Renal cortex interstitium (tissue), 15 donors: ENCODE measurements at places on chromosomes 3 and 15.

DNA sequence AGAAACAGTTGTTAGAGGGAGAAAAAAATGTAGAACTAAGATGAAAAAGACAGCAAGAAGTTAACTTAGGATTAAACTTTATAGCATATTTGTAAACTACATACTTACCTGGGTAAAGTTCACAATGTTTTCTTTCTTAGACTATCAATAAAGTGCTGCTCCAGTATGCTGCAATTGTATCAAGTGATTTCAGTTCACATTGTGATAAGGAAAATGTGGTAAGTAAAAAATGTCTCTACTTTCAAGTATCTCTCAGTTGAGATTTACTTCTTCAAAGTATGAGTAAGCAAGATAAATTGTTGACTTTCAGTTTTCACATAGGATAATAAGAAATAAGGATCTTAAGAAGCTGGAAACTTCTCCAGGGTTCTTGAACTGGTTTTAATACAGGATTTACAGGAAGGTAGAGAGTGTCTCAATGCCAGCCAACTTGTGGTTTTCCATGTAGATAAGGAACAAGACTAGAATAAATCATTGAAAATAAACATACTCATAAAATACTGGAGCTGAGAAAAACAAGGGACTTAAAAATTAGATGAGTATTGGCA, 528.8 kb downstream of the UNC13C start:
- no peak for DNase-seq

DNA sequence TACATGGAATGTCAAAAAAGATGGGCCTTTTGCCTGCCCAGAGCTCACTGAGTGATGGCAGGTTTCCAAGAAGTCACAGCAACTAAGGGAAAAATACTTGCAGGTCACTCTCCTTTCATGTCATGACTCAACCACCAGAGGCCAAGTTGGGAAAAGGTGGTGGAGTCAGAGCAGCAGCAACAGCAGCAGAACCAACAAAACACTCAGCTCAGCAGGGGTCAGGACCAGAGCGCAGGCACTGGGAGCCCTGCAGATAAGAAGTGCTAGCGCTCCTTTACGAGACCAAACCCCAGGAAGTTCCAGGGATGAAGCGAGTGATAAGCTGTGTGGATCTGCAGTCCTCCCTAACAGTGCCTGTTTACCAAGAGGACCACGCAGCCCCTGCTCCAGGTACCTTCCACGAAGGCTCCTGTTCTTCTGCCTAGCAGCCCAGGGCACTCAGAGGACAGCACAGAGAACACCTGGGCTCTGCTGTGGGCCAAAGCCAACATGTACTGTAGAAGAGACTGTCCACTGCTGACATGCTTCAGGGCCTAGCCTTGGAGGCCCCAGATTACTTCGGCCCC, 26.0 kb downstream of the POC1A start:
- no peak for DNase-seq

DNA sequence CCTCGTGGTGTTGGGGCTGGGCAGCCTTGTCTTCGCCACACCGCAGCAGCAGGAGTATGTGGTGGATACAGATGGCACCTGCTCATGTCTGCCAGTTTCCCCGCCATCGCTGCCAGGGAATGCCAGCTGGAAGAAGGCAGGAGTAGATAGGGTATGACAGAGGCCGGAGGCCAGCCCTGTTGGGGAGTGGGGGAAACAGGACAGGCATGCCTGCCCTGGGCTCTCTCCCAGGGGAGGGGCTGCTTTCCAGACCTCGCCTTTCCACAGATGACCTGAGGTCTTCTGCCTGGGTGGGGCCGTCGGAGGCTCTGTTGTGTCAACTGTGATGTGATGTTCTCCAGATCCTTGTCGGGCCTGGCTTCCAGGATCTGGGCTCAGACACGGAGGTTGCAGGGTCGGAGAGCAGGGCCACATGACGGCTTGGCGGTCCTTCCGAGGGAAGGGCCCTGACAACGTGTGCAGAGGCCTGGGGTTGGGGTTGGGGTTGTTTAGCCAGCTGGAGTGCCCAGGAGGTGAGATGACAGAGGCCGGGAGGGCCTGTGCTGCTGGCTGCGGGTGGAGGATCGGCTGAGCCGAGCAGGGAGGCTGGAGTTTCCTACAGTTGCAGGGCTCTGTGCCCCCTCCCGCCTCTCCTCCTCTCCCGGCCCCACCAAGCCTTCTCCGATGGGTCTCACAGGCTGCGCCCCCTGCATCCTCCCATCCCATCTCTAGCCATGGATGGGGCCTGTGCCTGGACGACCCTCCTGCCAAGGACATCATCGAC, 102.0 kb downstream of the TBC1D2B start:
- DNase-seq: no peak

DNA sequence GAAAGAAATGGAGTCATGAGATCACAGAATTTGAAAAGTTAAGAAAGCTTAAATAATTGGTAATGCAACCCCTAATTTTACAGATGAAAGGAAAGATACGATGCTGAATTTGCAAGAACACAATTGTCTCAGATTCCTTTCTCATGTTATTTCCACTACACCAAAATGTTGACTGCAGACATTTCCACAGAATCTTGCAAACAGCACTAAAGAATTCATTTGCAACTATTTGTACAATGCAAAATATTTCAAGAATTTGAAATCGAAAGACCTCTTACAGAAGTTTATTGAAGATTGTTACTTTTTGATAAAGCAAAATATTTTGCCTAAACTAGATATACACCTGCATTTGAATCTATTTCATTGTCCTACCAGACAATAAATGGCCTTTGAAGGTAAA, 194.1 kb upstream of the KCNMB2 start:
- no peak for DNase-seq

DNA sequence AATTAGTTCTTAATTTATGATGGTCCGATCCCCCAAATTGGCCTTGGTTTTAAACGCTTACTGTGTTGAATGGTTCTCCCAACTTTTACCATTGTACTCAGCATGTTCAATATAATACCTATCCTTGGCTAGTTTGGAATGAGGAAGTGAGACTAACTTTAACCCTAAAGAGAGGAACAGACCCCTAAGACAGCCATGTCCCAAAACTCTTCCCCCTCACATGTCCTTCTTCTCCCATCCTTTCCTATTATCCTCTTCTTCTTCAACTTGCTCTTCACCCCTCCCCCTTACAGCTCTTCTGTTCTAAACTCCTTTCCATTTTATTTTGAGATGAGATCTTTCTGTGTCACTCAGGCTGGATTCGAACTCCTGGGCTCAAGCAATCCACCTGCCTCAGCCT, 116.5 kb downstream of the RBMS3 start:
- DNase-seq: no peak

DNA sequence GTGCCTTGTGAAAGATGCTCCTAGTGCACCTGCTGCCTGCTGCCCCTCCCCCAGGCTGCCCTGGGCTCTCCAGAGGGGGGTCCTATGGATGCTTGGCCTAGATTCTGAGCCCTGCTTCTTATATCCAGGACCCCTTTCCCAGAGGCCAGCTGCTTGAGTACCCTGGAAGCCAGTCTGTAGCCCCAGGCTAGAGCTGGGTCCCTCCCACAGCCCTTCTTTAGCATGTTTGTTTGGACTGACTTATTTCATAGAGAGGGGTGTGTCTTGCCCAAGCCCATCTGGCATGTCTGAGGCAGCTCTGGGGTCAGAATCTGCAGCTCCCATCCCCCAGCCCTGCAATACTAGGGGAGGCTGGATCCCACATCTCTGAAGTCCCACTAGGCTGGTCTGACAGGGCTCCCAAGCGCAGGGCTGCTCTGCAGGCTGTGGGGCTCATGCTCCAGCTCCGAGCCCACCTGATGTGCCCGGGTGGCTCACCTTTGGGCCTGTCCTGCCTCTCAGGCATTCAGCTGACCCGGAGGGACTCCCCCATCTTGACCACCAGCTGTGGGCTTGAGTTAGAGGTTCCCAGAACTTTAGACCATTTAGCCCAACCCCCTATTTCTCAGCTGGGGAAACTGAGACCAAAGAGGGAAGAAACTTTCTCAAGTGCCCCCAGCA, 3.1 kb downstream of the CHRNB4 start:
- no peak for DNase-seq

GRCh38 chr15:55372701-55373440, 35.3 kb downstream of the CCPG1 start:
- no peak for DNase-seq

GRCh38 chr15:25441111-25441510, 2.3 kb upstream of the UBE3A start:
- no peak for DNase-seq

DNA sequence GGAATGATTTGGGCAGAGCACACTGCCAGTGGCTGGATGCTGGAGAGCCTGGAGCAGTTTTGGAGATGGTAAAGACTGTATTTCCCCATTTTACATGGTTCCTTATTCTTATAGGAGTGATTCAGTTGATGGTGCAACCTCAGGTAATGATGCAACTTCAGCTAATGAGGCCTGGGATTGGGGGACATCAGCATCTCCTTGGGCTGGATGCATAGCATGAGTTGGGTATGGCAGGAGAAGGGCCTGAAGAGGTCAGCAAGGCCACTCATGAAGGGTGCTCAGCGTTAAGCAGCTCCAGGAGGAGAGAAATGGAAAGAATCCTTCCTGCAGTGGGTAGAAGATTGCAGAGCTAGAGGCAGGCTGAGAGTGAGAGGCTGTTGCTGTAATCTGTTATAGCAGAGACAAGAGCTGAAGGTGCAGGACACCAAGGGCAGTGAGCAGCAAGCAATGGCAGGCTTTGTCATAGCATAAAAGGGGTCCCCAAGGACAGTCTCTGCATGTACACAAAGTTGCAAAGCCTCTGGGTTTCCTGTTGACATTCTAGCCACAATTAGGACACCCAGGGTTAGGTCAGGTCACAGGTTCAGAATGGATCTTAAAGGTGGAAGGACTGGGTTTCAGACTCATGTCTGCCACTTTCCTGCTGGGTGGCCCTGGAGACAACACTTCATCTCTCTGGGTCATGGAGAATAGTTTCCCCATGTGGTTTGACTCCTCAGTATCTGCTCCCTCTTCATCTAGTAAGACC, 29.5 kb upstream of the SNRK start:
- no peak for DNase-seq

DNA sequence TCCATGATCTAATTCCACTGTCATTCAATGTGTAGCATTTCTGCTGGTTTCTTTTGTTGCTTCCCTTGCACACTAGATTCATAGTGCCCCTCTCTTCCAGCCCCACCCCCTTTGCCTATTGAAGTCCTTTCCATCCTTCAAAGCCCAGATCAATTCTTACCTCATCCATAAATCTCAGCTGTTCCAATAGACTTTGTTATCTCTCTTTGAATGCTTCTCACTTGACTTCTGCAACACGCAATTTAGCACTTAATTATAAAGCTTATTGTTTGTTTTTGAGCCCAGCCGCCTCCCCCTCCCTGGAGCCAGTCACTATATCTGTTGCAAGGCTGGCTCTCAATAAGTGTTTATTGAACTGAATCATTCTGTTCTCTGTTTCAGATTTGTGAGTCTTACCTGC, 174.6 kb upstream of the TBL1XR1 start:
- DNase-seq: no peak

GRCh38 chr3:62378311-62378789, 5.0 kb upstream of the FEZF2 start:
- DNase-seq: no peak

DNA sequence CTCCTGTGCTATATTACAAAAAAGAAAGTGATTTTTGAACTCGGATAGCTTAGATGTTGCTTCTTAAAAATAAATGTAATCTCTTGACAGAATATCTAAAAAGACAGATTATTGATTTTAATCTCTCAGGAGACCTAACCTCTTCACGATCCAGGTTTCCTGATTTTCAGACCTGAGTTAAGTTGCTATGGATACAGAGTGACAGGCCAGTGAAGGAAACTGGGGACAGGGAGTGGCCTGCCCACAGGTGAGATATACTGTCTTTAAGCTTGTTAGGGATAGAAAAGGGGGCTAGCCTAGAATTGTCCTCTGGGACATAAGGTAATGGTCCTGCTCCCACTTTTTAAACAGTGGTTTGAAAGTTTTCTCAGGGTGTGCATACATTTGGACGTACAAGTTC, 73.2 kb downstream of the CCNL1 start:
- DNase-seq: no peak

- no peak for DNase-seq
Measured at GRCh38 chr15:73387507-73388255, 18.9 kb upstream of the HCN4 start.

- no peak for DNase-seq
Measured at GRCh38 chr3:52036222-52036694, 20.1 kb downstream of the DUSP7 start.

- no peak for DNase-seq
Measured at GRCh38 chr15:92770641-92771040, 115.1 kb upstream of the FAM174B start.

DNA sequence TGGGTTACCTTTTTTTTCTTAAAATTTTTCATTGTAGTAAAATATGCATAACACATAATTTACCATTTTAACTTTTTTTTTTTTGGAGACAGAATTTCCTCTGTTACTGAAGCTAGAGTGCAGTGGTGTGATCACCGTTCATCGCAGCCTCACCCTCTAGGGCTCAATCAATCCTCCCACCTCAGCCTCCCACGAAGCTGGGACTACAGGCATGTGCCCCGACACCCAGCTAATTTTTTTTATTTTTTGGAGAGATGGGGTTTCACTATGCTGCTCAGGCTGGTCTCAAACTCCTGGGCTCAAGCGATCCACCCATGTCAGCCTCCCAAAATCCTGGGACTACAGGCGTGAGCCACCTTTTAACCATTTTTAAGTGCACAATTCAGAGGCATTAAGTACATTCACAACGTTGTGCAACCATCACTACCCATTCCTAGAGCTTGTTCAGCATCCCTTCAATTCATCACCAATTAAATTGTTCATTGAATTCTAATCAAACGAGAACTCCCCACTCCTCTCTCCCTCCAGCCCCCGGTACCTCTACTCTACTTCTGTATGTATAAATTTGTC, 44.6 kb downstream of the BHLHE40 start:
- no peak for DNase-seq

- DNase-seq: peak; percentile 55
Measured at GRCh38 chr3:71195492-71195891, 388.0 kb downstream of the FOXP1 start.

DNA sequence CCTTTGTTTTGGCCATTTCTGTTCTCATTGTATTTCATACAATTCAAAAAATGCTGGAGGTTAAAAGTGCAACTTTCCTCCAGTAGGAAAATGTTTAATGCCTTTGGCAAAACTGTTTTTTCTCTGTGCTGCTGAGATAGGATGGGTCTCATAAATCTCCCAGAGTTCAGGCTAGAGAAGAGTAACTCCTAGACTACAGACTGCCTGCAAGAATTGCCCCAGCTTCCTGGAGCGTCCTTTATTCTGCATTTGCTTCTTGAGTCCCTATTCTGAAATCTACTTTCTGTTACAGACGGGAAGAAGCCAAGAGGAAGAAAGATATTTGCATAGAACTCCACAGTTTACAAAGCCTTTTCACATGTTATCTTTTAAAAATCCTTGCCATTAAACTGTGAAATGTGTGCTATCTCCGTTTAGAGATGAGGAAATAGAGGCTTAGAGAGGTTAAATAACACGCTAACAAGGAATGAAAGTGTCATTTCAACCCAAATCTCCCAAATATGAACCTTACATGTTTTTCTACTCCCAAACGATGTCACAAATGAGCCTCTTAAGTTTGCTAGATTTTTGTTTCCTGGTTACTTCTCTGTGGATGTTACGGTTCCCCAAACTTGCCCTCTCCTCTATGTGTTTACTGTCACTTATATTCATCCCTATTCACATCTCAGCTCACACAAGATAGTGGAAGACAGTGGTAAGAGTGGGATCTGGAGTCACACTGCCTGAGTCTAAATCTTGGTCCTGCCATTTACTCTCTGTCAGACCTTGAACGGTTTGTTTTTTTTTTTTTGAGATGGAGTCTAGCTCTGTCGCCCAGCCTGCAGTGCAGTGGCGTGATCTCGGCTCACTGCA, 17.4 kb downstream of the NANOGP8 start:
- DNase-seq: no peak

- no peak for DNase-seq
Measured at GRCh38 chr3:196440041-196440537, 7.9 kb upstream of the UBXN7 start.
